ENCODE measurements at places on chromosomes 6 and 20.
A peak's percentile ranks its signal among the peaks of the same experiment; 100 is the strongest.

- no peak for DNase-seq
These were observed 751.0 kb downstream of the CD109 start for GRCh38 chr6:74447013-74447412.

GRCh38 chr6:109840796-109841195 is 137.3 kb upstream of the GPR6 start:
- no peak for DNase-seq

GRCh38 chr6:18451756-18452155 is 64.6 kb downstream of the RNF144B start:
- no peak for DNase-seq

DNA sequence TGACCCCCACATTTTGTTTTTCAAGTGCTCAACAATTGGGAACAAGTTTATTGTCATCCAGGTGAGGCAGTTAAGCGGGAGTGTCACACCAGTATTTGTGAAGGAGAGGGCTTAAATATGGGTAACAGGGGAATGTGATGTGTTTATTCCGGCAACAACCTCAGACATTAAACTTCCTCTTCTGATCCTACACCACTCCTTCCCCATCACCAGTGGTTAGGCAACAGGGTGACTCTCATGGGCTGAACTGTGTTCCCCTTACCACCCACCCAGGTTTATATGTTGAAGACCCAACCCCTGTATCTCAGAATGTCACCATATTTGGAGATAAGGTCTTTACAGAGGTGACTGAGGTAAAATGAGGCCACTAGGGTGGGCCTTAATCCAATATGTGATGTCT is 52.1 kb upstream of the RNF182 start:
- no peak for DNase-seq

GRCh38 chr6:3545156-3545555 is 88.3 kb upstream of the SLC22A23 start:
- no peak for DNase-seq

DNA sequence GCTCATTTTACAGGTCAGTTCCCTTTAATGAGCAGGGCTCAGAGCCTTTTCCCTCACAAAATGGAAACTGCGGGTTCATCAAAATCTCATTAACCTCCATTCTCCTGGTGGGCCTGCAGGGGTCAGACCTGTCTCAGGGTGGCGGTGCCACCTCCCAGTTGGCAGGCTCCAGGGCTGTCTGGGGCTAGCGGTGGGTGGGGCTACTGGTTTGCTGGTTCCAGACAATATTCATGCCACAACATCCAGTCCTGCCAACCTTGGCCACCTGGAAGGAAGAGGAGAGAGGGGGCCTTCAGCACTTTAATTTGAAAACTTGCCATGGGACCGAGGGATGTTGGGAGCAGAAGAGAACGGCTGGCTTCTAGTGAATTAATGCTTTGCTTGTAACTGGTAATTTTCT is 41.9 kb upstream of the CTNNBL1 start:
- peak; percentile 65 for DNase-seq

GRCh38 chr20:32858189-32858588 is 534 bp upstream of the EFCAB8 start:
- no peak for DNase-seq

DNA sequence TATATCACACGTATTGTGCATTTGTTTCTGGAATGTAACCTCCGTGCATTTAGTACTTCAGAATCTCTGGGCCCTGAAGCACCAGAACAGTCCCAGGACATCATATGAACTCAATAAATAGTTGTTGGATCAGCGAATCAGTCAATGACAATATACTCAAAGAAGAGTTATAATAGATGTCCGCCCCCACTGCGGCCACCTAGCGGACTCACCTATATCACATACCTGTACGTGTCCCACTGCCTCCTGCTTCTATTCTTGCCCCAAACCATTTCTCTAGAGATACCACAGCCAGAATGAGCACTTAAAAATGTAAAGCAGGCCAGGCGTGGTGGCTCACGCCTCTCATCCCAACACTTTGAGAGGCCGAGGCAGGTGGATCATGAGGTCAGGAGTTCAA is 73.9 kb downstream of the DCDC2 start:
- no peak for DNase-seq

DNA sequence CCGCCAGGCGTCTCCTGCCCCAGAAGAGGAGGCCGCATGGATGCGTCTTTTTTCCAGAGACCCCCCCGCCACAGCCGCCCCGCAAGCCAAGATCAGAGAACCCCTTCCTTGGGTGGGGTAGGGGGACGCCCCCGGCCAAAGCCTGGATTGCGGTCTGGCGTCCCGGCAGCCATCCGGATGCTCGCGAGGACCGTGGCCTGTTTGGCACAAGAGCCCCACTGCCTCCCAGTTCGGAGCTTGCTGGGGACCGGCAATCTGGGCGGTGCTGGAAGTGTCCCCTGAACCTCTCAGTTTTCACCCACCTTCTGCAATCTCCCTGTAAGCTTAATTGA is 924 bp downstream of the FAM162B start:
- DNase-seq = no peak

- no peak for DNase-seq
These were observed 38.0 kb upstream of the ECHDC1 start for GRCh38 chr6:127381384-127381783.

DNA sequence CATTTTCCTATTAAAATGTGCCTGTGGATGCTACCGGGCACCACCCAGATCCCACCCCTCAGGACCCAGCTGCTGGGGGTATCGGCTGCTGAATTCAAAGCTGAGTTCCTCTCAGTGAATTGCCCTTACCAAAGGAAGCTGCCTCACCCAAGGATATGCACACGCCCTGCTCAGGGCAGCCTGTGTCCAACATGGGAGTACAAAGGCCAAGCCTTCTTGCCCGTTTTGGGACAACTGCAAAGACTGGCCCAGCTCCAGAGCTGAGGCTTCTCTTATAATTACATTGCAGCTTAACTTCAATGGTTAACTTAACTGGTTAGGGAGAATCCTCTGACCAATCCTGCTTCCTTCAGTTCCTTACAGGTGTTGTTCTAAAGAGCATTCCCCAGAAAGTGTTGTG is 19.8 kb upstream of the FANCE start:
- DNase-seq = no peak

- no peak for DNase-seq
These were observed 22.0 kb upstream of the PYGB start for GRCh38 chr20:25225642-25226432.

DNA sequence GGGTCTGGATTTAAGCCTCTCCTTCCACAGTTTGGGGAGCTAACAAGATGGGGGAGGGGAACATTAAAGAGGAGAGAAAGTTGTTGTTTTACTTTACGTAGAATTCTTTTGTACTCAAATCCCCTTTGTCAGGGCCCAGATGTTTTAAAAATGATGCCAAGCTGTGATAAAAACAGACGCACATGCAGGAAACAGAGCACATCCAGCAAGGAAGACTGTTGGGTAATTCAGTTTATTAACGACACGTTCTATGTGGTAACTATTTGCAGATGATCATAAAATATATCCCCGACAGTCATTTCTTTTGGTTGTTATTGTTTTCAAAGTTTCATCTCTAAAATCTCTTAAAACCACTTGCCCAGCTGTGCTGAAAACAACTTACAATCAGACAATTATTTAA is 307.0 kb upstream of the PRDM1 start:
- no peak for DNase-seq

DNA sequence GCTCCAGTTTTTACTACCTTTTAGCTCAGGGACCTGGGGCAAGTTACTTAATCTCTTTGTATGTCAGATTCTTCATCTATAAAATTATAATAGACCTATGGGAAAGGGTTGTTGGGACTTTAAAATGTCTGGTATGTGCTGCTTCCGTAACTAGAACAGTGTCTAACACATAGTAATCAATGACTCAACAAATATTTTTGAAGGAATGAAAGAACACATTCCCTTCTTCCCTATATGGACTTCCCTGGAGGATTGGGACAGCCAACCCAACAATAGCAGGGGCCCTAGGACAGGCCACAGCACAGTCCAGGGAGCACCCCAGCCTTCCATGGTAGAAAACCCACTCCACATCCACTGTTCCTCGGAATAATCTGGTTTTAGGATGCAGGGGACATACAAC is 50.7 kb upstream of the TPD52L1 start:
- DNase-seq = no peak

DNA sequence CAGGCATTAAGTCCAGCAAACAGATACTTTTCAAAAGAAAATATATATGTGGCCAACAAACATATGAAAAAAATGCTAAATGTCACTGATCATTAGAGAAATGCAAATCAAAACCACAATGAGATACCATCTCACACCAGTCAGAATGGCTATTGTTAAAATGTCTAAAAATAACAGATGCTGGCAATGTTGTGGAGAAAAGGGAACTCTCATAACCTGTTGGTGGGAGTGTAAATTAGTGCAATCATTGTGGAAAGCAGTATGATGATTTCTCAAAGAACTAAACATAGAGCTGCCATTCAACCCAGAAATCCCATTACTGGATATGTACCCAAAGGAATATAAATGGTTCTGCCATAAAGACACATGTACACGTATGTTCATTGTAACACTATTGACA is 20.6 kb downstream of the KCNQ5 start:
- DNase-seq = no peak

GRCh38 chr6:22747571-22747970 is 178.2 kb downstream of the HDGFL1 start:
- DNase-seq = no peak

GRCh38 chr6:50819466-50819903 is 814 bp downstream of the TFAP2B start:
- DNase-seq = no peak

GRCh38 chr6:99348288-99349170 is 945 bp downstream of the FAXC start:
- DNase-seq = no peak

DNA sequence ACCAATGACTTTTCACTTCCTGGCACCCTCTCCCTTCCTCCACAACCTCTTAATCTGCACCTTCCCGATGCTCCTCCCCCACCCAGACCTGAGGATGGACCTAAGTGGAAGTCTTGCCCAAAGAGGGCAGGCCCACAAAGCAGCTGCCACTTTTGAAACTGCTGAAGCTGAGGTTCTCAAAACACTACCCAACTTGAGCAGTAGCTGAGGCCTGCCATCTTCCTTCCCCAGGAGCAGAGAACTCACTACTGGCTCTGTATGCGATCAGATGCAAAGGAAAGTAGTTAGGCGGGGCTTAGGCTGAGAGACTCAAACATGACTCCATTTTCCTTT is 1.5 kb downstream of the HM13 start:
- DNase-seq = no peak

DNA sequence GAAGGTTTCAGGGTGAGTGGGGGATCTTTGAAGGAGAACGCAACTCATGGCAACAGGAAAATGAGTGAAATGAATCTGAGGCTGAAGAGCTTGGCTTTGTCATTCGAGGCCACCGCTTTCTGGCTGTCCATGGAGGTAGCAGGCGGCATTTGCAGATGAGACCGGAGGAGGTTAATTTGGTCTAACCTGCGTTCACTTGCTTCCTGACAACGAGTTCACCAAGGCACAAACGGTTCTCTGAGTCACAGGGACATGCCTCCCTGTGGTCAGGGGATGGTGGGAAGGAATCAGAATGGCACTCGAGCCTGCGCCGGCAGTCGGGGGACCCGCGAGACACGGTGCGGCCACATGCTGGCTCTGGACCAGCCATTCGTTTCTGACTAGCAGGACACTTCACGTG is 75.0 kb downstream of the IRF4 start:
- no peak for DNase-seq

DNA sequence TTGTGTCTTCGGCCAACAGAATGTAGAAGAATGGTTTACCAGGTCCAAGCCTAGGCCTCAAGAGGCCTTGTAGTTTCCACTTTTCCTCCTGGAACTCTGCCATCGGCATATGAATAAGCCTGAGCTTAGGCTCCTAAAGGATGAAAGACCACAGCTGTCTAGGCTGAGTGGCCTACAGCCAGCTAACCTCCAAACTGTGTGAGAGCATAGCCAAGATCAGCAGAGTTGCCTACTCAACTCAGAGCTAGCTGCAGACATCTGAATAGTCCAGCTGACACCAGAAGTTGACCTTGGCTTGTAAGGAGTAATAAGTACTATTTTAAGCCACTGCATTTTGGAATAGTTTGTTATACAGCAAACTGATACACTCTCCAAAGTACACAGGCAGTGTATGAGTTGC is 52.6 kb upstream of the SMIM29 start:
- DNase-seq = no peak

DNA sequence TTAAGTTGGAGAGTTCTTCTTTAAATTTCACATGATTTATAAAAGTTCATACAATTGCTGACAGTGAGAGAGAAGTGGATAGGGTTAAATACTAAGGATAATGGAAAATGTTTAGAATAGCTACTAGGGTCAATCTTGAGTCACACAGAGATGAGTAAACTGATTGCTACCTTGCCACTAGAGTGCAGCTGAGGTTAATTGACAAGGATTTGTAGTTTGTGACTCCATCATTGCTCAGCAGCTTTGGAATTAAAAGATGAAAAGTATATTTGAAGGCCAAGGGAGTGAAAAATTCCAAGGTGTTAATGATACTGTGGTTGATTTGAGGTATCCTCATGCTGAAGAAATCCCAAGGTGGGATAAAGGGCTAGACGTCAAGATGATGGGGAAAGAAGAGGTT is 524.0 kb downstream of the UTRN start:
- DNase-seq = no peak

GRCh38 chr20:57834306-57835073 is 124.7 kb upstream of the PMEPA1 start:
- DNase-seq = peak; percentile 13

- DNase-seq = no peak
These were observed 982.0 kb upstream of the FLRT3 start for GRCh38 chr20:15319439-15319838.

- DNase-seq = no peak
These were observed 86.4 kb upstream of the RIPOR2 start for GRCh38 chr6:25022140-25022553.

GRCh38 chr20:48662711-48663110 is 165.1 kb downstream of the PREX1 start:
- DNase-seq = no peak

- DNase-seq = no peak
These were observed 482.4 kb upstream of the MMS22L start for GRCh38 chr6:97765461-97765860.

DNA sequence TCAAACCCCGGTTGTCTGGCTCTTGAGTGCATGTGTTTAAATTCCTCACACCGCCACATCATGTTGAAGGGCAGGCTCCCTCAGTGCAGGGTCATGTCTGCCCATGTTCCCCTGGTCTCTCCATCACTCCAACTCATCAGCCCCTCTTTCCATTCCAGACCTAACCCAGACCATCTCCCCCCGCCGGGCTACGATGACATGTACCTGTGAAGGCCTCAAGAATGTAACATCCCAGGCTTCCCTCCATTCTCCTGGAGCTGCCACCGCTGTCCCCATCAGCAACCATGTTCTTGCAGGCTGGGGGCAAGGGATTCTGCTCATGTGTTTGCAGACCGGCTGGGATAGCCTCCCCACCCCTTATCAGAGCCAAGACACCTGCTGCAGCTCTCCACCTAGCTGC is 19.9 kb downstream of the TMEM74B start:
- DNase-seq = peak; percentile 29

GRCh38 chr6:1873781-1874180 is 264.1 kb downstream of the FOXC1 start:
- no peak for DNase-seq

DNA sequence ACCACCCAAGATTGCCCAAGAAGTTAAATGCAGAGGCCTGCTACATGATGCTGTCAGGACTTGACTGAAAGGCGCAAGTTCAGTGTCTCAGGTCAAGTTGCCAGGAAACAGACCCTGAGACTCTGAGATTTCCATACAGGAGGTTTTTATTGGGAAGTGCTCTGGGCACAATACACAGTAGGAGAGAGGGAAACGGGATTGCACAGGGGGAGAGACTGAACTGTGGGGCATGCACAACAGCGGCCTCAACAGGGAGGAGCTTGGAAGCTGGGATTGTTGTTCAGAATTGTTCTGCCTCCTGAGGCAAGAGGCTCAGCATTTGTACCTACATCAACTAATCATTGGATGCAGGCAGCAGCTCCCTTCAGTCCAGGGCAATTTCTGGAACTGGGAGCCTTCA is 6.7 kb downstream of the STX11 start:
- no peak for DNase-seq
